Putamen (tissue), 1 donor: ENCODE measurements at places on chromosomes 13 and 19.
A peak's percentile ranks its signal among the peaks of the same experiment; 100 is the strongest.

DNA sequence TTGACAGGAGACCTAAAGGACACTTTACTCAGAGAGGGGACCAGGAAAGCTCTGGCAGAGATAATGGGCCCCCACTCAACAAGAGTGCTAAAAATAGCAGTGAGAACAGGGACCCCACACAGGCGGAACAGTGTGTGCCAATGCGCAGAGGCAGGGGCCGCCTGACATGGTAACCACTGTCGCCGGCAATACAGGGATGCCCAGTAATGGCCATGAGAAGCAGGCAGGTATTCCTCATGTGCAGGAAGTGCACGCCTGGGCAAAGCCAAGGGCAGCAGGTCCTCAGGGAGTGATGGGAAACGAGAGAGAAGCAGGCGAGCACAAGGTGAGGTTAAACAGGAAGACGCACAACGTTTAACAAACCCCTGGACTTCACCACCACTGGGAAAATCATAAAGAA, 757.1 kb downstream of the LIG4 start:
- no peak for DNase-seq

- DNase-seq = no peak
Measured at GRCh38 chr13:113853518-113854237, 10.2 kb downstream of the GAS6 start.

GRCh38 chr13:53447863-53448262, 419.2 kb downstream of the OLFM4 start:
- DNase-seq = peak; percentile 13

- no peak for DNase-seq
Measured at GRCh38 chr13:95801825-95802224, 124.9 kb downstream of the DNAJC3 start.

DNA sequence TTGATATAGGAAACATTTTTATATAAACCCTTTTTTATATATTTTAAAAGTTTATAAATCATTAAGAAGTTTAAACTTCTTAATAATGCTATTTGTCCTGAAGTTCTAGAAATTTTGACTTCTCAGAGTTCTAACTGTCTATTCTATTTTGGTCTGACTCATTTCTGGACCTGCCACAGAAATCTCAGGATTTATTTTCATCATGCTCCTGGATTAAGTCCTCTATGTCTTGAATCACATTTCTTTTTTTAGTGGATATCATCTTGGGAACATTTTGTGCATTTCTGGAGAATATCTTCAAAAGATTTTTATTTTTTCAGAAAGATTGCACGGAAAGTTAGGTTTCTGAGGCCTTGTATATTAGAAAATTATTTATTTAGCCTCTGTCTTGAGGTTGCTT, 289.1 kb downstream of the NDFIP2 start:
- DNase-seq = no peak

DNA sequence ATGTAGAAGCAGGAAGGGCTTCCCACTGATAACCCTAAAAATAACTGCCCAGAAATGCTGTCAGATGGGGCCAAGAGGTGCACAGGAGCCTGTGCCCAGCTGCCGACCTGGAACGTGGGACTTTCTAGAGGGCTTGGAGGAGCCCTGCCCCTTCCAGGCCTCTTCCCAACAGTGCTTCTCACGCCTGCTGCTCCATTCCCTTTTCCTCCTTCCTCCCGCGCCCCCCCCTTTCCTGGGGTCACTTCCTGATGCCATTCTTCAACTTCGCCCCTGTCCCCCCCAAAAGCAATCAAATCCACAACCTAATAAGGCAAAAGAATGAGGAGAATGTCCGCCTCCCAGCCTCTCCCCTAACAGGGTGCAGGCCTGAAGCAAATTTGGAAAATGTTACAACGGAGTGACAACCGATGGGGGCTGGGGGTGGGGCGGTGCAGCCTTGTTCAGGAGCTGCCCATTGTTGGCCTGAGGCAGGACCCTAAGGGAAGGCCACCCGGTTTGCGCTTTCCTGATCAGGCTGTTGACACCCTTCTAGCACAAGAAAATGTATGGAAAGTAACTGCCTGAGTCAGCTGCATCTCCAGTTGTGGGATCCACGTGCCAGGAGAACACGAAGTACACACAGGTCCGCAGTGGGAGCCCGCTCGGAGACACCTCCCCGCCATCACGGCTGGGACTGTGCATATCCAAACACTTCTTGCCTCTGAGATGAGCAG, 18.7 kb downstream of the ACTN4 start:
- DNase-seq = no peak

- no peak for DNase-seq
Measured at GRCh38 chr19:3720349-3720917, 12.2 kb downstream of the TJP3 start.

DNA sequence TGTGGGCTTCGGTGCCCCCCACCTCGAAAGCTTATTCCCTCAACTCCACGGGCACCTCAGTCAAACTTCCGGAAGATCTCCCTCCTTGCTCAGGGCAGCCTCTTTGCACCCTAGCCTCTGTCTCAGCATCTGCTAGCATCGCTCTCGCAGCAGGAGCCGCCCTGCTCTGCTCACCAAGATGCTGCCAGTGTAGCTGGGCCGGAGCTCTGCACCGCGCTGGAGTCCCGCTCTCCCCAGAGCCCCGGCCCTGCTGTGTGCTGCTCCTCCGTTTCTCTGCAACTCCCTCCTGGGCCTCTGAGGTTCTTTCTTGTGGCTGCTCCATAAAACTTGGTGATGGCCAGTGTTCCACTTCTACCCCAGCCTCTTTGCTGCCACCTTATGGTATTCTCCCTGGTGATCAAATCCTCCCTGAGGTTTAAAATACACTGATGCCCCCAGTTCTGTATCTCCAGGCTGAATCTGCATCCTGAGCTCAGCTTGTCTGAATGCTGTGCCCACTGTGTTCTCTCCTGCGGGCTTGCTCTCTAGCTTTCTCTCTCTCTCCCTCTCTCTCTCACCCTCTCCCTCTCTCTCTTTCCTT, 198.0 kb downstream of the UQCRFS1 start:
- DNase-seq = no peak

GRCh38 chr13:67554286-67554685, 324.1 kb upstream of the PCDH9 start:
- no peak for DNase-seq

GRCh38 chr13:87810391-87810801, 139.2 kb downstream of the SLITRK5 start:
- no peak for DNase-seq

DNA sequence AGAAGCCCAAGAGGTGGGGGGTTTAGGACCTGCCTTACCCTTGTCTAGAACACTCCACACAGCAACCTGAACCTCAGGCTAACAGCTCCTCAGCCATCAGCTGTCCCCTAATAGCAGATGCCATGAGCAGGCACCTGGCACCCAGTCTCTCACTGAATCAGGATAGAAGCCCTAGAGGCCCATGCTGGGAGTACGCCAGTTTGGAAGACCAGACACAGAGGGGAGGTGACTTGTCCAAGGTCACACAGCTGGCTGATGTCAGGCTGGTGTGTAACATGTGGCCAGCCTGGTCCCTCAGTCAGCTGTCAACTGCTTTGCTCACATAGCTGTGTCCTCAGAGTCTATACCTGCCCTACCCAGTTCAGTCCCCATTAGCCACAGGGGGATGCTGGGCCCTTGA, 12.8 kb upstream of the SAMD1 start:
- no peak for DNase-seq

DNA sequence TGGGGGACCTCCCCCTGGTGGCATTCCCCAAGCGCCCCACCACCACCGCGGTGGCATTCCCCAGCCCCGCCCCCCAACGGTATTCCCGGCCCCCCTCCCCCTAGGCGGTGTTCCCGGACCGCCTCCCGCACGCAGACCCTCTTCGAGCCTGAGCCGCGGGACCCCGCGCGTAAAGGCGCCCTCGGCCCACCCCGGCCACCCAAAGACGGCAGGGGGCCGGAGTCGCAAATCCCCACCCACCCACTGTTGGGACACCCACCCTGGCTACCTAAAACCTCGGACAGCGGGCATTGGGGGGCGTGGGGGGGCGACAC, 22.4 kb downstream of the OLFM2 start:
- DNase-seq = no peak

- DNase-seq = no peak
Measured at GRCh38 chr19:52653161-52653560, 15.0 kb upstream of the ZNF83 start.

- no peak for DNase-seq
Measured at GRCh38 chr13:76656500-76656899, 229.7 kb downstream of the KCTD12 start.

- peak; percentile 88 for DNase-seq
Measured at GRCh38 chr13:42039946-42040729, 8.3 kb upstream of the DGKH start.

DNA sequence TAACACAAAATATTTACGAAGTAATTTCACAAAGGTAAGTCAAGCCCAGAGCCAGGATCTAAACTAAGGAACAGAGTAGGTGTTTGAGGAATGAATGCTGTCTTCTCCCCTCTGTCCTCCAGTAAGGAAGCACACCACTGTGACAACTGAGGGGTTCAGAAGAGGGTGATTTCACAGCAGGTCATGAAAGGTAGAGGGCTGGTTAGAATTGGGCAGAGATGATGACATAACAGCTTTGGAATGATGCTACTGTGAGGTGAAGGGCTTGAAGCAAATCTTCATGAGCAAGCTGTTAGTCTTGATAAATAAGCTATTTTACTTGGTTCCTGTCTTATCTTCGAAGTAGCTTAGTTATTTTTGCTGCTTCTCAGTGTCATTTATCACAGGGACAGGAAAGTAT, 498.6 kb downstream of the FGF9 start:
- no peak for DNase-seq

GRCh38 chr19:33421368-33421767, 47.9 kb downstream of the CEBPG start:
- no peak for DNase-seq

GRCh38 chr13:75530549-75530961, 7.1 kb downstream of the COMMD6 start:
- DNase-seq = no peak

DNA sequence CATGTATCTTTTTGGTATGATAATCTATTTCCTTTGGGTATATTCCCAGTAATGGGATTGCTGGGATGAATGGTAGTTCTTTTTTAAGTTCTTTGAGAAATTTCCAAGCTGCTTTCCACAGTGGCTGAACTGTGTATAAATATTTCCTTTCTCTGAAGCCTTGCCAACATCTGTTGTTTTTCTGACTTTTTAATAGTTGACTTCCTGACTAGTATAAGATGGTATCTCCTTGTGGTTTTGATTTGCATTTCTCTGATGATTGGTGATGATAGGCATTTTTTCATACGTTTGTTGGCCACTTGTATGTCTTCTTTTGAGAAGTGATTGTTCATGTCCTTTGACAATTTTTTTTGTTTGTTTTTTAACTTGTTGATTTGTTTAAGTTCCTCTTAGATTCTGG, 61.6 kb upstream of the PCDH17 start:
- no peak for DNase-seq

- no peak for DNase-seq
Measured at GRCh38 chr13:103157434-103158145, 91.4 kb upstream of the SLC10A2 start.

DNA sequence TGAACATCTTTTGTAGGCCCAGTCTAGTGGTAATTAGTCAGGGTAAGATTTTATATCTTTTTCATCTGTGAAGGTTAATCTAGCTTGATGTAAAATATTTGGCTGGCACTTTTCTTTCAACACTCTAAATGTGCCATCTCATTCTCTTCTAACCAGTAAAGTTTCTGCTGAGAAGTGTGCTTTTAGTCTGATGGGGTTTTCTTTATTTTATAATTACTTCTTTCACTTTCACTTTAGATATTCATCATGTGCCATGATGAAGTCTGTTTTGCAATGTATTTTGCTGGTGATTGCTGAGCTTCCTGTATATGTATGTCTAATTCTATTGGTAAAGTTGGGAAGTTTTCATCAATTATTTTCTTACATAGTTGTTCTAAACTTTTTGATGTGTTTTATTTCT, 31.9 kb downstream of the ZNF726 start:
- no peak for DNase-seq

GRCh38 chr19:21559444-21559843, 54.0 kb downstream of the ZNF429 start:
- no peak for DNase-seq

DNA sequence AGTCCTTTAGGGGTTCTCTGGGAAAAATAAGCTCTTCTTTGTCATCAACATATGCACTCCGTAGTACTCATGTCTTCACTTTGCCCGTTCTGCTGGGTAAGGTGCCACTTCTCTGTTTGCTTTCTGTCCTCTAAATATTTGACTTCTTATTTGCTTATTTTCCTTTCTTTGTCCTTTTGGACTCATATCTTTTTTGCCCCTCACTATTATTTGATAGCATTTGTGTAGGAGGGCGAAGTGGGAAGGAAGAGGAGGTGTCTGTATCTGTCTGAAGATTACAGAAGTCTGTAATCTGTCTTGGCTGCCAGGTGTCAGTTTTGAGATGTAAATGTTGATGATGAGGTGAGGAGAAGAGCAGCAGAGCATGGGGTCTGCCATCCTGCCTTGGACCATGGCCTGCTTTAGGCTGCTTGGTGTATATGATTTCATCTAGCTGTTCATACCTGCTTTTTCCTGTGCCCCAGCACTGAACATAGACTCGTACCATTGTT, 30.8 kb downstream of the USPL1 start:
- DNase-seq = no peak

GRCh38 chr19:35559281-35559659, 4.2 kb downstream of the ATP4A start:
- no peak for DNase-seq

- DNase-seq = no peak
Measured at GRCh38 chr19:6211632-6212402, 68.0 kb downstream of the MLLT1 start.

GRCh38 chr13:67273001-67273400, 42.9 kb upstream of the PCDH9 start:
- peak; percentile 39 for DNase-seq

DNA sequence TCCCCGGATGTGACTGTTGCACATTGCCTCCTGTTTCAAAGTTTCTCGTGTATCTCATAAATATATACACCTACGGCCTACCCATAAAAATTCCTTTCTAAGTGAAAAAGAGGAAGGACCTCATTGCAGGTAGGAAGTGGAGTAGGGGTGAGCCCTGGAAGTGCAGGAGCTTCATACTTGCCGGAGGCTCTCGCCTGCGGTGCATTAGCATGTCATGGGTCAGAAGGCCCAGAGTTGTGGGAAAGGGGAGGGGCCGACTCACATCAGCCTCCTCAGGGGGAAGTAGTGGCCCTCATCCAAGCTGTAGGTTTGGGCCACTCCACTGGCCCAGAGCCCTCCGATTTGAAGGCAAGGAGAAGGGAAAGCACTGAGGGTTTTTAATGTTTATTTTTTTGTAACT, 26.0 kb upstream of the IRS2 start:
- DNase-seq = no peak

GRCh38 chr19:48708471-48708870, 11.1 kb downstream of the MAMSTR start:
- no peak for DNase-seq

DNA sequence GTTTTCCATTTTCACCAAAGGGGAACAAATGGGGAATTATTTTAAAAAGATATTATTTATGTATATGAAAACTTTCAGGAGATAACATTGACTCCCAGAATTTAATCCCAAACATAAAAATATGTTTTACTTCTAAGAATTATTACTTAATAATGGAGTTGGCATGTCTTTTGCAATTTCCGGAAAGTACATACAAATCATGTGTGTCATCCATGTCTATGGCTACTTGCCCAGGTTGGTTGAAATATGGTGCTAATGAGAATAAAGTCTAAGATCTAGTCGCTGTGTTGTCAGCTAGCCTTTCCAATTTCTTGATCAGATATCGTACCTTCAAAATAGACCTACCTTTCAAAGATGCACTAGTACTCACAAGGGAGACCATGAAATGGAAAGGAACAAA, 1003.2 kb upstream of the PCDH20 start:
- no peak for DNase-seq
